ENCODE measurements at places on chromosomes 6 and 20.

- DNase-seq: no peak
Measured at GRCh38 chr6:35544769-35545361, 32.2 kb upstream of the TULP1 start.

DNA sequence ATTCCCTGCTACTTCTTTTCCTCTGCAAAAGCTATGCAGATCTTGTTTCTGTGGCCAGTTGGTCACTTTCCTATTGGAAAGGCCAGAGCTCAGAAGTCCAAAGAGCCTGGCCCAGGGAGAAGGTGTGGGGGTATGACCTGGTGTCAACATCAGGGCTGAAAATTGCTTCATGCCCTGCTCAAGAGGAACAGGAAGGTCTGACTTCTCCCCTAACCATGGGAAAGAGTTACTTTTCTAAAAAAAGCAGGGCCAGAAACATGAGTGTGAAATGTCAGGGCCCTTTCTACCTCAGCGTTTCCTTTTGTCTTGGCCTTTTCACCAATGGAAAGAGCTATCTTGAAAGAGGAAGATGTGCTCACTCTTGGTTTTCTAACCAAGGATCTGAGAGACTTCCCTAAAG, 117.4 kb downstream of the MAFB start:
- DNase-seq: peak; percentile 44

- DNase-seq: no peak
Measured at GRCh38 chr20:47459344-47460073, 42.2 kb upstream of the NCOA3 start.

- no peak for DNase-seq
Measured at GRCh38 chr6:143476545-143476944, 25.9 kb downstream of the PEX3 start.

- no peak for DNase-seq
Measured at GRCh38 chr20:39800548-39800947, 838.4 kb downstream of the DHX35 start.

GRCh38 chr20:15618912-15619311, 954.3 kb downstream of the KIF16B start:
- no peak for DNase-seq

DNA sequence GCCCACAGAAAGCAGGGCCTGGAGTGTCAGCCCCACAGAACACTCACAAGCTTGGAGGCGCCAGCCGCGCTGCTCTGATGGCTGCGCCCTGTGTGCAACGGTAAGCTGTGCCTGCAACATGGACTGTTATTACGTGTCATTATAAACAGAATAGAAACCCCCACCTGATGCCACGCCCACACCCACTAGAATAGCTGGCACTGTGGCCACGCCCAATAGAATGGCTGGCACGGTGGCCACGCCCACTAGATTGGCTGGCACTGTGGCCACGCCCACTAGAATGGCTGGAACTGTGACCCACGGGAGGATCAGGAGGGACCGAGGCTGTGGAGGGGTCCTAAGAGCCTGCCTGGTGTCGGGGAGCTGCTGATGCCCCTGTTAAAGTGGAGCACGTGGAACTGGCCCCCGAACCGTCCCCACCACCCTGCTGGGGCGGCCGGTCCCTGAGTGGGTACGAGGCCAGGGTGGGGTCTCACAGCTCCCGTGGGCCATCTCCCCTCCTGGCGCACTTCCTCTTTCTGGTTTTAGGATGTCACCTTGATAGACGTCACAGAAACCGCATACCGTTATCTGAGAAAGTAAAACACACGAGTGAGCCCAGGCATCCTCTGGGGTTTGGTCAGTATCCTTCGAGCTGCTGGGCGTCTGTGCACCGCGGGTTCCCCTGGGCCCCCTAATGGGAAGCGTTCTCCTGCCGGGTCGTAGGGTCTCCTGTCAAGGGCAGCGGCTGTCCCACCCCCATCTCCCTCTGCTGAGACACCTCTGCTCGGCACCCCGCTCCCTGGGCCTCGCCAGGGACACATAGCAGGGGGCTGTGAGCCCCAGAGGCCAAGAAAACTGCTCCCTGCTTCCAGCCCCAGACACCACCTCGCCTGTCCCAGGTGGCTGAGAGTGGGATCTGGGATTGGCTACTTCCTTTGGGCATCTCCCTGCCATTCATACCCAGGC, 25.4 kb downstream of the SLC17A9 start:
- DNase-seq: peak; percentile 86

GRCh38 chr6:148518511-148519156, 176.0 kb downstream of the SASH1 start:
- DNase-seq: no peak

- DNase-seq: no peak
Measured at GRCh38 chr20:57241363-57241991, 25.0 kb downstream of the BMP7 start.

DNA sequence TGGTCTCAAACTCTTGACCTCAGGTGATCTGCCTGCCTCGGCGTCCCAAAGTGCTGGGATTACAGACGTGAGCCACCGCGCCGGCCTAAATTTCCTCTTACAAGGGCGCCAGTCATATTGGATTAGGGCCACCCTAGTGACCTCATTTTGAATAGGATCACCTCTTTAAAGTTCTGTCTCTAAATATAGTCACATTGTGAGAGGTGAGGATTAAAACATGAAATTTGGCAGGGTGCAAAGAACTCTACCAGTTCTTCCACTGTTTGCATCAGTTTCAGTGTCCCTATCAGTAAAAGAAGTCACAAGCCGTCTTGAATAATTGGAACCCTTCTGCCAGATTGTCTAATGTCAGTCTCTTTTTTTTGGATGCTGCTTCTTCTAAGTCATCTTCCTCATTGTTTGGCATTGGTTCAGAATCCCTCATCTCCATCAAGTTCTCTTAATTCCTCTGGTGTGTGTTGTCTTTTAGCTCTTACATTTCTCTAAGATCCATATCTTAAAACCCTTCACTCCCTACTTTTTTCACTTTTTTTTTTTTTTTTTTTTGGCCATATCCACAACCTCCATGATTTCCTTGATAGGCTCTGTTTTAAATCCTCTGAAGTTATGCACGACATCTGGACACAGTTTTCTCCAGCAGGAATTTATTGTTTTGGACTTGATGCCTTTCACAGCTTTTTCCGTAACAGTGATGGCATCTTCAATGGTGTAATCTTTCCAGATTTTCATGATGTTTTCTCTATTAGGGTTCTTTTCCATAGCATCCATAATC, 56.8 kb downstream of the NCOA3 start:
- no peak for DNase-seq

- DNase-seq: no peak
Measured at GRCh38 chr6:74404366-74404765, 708.4 kb downstream of the CD109 start.

GRCh38 chr6:143183666-143184065, 123.0 kb downstream of the AIG1 start:
- DNase-seq: no peak

DNA sequence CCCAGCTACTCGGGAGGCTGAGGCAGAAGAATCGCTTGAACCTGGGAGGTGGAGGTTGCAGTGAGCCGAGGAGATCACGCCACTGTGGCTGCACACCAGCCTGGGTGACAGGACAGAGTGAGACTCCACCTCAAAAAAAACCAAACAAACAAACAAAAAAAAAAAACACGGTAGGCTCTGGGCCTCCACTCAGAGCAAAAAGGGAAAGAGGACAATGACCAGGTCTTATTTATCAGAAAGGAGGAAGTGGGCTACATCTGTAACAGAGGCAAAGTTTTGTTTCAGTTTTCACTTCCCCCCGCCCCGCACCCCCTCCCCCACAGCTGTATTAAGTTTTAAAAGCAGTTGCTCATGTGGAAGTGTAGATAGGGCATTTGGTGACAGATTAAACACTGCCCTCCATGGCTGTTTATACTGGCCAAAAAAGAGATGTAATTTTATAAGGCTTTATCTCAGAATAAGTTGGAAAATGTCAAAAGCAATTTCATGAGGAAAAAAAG, 114.6 kb downstream of the RCAN2 start:
- DNase-seq: peak; percentile 51

DNA sequence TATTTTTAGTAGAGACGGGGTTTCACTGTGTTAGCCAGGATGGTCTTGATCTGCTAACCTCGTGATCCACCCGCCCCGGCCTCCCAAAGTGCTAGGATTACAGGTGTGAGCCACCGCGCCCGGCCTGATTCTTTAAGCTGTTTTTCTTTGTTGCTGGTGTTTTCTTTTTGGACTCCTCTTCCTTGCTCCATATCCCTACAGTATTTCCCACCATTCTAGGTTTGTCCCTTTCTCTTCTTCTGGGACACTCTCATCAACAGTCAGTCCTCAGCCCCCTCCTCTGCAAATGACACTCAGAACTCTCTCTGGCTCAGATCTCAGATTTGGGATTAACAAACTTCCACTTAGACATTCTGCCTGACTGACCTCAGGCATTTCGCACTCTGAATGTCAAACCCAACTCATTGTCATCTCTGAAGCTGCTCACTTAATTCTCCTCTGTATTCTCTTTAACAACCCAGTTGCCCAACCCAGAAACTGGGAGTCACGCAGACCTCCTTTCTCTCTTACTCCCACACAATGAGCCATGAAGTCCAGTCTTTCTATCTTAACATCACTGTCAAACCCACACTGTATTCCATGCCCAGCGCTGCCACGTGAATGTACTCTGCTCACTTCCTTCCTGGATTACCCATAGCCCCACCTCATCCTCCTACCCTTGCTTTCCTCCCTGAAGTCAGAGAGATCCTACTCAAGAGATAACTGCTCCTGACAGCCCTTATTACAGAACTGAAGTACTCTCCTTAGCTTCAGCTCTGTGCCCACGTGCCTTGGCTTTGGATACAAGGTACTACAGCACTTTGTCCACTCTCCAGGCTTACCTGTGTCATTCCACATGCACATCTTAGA, 2.6 kb downstream of the MPIG6B start:
- DNase-seq: no peak

DNA sequence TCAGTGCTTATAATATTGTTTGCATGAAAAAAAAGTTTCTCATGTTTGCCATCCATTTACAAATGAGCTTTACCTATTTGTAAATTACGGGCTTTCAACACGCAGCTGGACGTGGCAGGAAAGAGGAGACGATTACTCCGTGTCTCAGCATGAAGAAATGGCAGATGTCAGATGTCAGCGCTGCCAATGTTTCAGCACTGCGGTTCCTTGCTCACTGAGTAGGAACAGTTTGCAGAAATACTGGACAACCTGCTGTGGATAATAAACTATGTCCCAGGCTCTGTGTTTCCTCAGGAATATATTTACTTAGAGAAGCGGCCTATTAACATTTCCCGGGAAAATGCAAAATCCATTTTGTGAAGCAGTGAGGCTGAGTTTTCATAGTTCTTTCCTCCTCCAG, 22.7 kb downstream of the RAMACL start:
- no peak for DNase-seq

- DNase-seq: no peak
Measured at GRCh38 chr6:16704401-16705045, 56.7 kb downstream of the ATXN1 start.

- DNase-seq: no peak
Measured at GRCh38 chr6:41673704-41674000, 35.4 kb downstream of the MDFI start.

GRCh38 chr6:50087231-50087954, 37.7 kb upstream of the DEFB112 start:
- DNase-seq: no peak
